ENCODE measurements at places on chromosomes 2 and 18. TPM values are rescaled to one million over a fixed set of nuclear protein-coding genes. Genes with fewer than 3 reads are reported as not detected.

- no peak for DNase-seq
These were observed 707.9 kb upstream of the ID2 start for GRCh38 chr2:7973801-7974480.

GRCh38 chr2:134220344-134220974 lies 33.4 kb upstream of the MGAT5 start:
- no peak for DNase-seq

GRCh38 chr2:233424154-233424951 lies 70.1 kb downstream of the DGKD start:
- DNase-seq, result no peak

GRCh38 chr2:232586943-232587505 lies 36.5 kb downstream of the EIF4E2 start:
- no peak for DNase-seq

GRCh38 chr2:10864251-10864650 lies 47.5 kb upstream of the KCNF1 start:
- no peak for DNase-seq

GRCh38 chr2:18684206-18685038 lies 95.1 kb upstream of the NT5C1B start:
- DNase-seq, result no peak

DNA sequence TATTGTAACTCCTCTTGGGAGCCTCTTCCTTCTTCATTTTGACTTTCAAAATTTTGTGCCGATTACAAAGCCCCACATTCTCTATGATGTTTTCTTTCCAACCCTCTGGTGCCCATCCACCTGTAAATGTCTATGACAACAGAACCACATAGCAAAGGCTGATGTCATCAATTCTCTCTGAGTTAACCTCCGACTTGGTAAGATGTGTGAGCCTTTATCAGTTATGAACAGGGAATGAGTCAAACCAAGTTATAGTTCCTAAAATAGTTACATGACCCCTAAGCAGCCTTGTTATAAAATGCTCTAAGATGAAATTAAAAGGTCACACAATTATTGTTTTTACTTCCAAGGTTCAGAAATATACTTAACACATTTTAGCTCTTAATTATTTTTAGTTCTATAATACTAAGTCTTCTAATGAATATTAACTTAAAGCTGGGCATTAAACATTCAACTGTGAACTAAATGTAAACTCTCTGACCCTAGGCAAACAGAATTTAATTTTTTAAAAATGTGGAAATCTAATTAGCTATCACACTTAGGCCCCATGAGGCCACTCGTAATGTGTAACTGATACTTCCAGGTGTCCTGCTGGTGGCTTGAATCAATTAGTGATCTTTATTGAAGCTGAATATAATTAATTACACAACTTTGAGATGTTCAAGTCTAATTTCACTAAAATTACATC lies 102.3 kb upstream of the CYRIA start:
- no peak for DNase-seq

Gene ALPP
- total RNA-seq, result not detected

Gene ABCG8
- not detected for total RNA-seq

Gene MAB21L4
- 2.5 TPM for total RNA-seq
